ENCODE measurements at places on chromosomes 7 and 10. TPM values are rescaled to one million over a fixed set of nuclear protein-coding genes. Genes with fewer than 3 reads are reported as not detected.

PLAU gene
- total RNA-seq: 1.00 TPM

RPP38 gene
- 5.9 TPM for total RNA-seq

ACTL6B gene
- total RNA-seq: 58.7 TPM

HABP2 gene
- not detected for total RNA-seq

ADAM22 gene
- total RNA-seq: 111 TPM

PRKG1 gene
- 58.3 TPM for total RNA-seq
